ENCODE measurements at places on chromosomes 1 and 21.

DNA sequence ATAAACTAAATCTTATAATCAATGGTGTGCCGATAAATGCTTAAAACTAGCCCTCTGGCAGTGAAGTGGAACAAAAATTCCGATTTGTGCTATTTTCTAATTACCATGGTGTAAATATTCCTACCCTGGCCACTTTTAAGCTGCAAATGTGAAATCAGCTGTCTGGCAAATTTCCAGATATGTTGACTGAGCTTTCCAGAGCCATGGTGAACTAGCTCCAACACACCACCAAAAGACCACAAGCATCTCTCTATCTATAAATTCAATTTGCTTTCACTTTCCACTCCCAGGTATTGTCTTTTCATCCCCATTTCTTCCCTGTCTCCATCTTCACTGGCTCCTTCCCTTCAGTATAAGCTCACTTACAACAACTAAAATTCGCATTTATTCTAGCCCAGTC lies 152.3 kb upstream of the RGS18 start:
- DNase-seq: no peak

DNA sequence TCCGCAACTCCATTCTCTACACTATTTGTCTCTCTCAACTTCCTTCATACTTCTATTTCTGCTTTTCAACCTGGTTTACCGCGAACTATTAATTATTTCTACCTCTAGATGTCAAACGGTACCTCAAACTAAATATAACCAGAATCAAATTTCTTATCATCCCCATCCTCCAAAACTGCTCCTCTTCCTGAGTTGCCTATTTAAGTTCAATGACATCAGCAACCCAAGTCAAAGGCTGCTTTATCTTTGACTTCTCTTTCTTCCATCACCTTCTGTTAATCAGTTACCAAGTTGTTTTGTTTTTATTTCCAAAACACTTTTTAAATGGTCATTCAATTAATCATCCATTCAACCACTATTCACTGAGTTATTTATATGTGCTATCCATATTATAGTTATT lies 171.9 kb downstream of the COL24A1 start:
- DNase-seq: no peak

GRCh38 chr1:234970731-234971476 lies 157.7 kb downstream of the TOMM20 start:
- DNase-seq: no peak

DNA sequence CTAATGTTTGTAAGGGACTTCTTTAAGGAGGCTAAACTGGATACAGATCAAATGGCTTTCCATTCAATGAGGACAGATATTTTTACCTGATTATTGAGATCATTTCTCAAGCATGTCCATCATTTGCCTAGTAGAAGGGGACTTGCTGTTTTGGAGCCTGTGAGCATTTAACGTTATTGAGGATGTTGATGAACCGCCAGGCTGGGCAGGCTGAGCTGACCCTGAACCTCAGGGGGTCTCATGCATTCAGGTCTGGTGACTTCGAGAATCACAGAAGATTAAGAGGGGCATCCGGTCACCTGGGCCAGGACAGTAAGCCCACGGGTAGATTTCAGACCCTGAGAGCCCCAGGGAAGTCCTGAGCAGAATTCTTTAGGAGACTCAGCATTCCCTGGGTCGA lies 63.1 kb downstream of the BACE2 start:
- DNase-seq: no peak

DNA sequence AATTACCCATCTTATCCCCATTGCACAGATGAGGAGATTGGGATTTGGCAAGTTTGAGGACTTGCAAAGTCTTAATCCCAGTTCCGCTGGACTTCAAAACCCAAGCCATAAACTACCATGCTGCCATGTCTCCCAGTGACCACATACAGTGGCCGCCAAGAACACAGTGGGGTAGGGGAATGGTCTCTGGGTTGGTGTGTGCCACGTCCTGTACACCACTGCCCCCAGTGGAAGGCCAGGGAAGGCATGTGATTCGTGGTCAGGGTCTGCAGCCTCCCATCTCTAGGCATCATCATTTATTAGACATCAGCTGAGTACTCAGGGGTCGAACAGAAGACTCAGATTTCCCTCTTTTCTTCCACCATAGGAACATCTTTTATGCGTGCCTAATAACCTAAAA lies 76.0 kb downstream of the MAN1C1 start:
- DNase-seq: no peak

- no peak for DNase-seq
These were observed 45.4 kb downstream of the RPL5 start for GRCh38 chr1:92877081-92877711.

DNA sequence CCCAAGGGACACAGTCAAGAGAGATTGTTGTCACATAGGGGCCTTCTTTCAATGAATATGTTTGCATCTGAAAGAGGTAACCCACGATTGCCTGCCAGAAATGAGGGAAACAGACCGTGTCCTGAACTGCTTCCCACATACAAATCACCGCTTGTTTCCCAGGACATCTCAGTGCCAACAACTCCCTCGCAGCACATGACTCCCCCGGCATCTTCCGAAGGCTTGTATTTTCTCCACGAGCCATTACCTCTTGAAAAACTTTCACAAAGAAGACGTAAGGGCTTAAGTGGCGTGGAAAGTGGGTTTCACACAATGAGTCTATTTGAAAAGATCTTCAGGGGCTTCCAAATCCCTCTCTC lies 31.6 kb upstream of the PDE9A start:
- no peak for DNase-seq

DNA sequence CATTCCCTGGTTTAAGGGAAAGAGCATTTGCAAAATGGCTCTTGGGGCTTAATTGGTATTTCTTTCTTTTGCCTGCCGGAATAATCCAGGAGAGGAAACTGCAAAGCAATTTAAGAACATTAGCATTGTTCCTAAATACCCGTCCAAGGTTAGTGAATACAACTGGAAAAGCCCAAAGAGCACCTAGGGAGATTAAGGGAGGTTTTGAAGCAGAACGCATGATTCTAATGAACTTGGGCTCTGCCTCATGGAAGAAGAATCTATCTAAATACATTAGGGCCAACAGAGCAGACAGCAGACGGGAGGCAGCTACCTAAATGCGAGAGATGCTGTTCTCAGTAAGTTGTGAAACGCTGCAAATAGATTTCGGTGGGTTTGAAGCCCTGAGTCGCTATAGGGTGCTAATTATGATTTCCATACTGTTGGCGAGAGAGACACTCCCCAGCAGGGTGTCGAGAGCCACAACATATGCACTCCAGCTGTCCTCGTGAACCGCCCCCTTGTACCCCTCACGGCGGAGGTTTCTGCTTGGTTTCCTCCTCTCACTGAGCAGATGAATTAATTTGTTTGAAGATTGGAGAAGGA lies 326.7 kb upstream of the CAMK1G start:
- no peak for DNase-seq

DNA sequence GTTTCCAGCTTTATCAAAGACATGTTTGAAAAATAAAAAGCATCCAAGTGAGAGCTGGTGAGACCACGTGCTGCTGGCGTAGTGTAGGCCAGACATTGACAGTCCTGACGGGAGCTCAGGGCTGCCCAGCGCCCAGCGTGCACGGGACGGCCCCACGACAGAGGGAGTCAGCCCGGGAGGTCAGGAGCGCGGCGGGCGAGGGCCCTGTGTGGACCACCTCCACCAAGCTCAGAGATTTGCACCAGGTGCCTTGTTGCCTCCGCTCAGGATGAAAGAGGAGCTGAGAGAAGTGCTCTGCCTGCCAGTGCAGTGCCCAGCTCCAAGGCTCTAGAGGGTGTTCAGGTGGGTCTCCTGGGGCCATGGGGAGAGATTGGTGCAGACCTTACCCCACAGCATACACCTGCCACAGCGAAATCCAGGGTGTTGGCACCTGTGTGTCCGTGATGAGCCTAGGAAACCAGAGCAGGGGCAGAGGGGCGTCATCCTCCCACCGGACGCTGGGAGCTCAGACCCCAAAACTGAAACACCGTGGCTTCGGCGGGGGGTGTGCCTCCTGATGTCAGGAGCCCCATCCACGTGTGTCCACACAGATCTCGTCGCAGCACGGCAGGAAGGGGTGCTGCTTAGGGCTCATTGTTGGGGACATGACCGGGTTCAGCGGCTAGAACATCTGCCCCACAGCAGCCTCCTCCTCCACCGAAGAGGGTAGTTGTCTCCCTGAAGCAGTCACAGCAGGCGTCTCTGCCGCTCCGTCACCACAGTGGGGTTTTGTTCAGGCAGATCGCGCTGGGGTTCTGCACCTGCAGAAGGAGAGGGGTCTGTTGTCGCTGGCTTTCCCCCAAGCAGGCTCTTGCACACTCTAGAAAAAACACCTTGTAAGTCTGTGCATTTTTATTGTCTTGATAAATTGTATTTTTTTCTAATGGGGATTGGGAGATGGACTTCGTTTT lies 64.2 kb downstream of the POFUT2 start:
- DNase-seq: no peak

GRCh38 chr1:179094818-179095217 lies 12.9 kb downstream of the TOR3A start:
- no peak for DNase-seq

- no peak for DNase-seq
These were observed 3.0 kb upstream of the RIT1 start for GRCh38 chr1:155913969-155914757.

DNA sequence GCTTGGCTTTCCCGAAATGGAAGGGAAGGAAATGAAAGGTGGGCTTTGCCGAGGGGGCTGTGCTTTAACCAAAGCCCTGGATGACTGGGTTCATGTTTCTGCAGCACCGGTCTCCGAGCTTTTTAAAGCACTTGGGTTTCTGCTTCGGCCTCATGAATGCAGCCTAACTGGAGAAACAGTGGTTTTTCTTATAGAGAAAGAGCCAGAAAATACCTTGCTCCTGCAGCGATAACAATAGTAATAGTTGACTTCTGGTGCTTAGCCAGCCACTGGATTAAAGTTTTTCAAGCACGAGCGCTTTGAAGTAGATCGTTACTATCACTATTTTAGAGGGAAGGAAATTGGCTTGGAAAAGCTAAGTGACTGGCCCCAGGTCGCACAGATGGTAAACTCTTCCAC lies 500 bp upstream of the DOCK7 start:
- DNase-seq: no peak

DNA sequence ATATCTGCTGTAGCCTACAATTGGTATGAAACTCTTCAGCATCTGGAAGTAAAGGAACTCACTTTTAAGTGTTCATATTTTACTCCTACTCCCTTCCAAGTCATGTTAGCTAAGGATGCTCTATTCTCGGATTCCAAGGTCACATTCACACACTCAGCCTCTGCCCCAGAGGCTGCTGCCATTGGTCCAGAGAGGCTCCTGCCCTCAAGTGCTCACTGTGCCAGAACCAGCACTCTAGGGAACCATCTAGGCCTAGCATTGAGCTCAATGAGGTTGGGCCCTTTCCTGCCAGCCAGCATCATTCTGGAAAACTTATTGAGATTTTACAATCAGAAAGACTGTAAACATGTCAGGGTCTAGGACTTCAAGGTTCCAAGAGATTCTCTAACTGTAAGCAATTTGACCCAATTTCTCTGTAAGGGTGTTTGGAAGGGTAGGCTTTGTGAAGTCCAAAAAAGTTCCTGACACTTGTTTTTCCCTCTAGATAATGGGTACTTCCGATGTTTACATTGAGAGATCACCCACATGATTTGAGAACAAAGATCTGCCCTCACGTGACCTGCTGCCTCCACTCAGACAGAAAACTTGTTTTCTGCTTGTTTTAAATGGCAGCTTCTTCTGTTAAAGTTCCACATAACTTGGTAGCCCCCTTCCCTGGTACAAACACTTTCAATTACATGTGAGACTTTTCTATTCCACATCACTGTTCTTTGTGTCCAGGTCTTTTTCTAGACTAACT lies 94.9 kb downstream of the MAB21L3 start:
- DNase-seq: no peak

GRCh38 chr1:158978730-158979129 lies 31.0 kb upstream of the IFI16 start:
- no peak for DNase-seq

DNA sequence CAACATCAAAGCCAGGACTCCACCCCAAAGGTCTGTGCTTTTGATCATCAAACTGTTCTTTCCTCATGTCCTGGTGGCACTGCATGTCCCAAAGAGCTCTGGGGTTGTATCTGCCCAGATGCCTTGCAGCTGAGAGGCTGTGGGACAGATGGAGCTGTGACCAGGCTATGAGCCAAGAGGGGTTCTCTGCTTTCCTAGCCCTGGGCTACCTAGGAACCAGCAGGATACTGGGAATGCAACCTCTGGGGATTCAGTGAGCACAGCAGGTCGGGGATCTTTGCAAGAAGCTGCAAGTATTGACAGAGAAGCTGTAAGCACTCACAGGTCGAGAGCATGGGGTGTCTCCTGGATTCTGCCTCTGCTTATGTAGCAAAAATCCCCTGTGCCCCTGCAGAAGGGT lies 186.6 kb downstream of the GRIK3 start:
- DNase-seq: no peak

- no peak for DNase-seq
These were observed 996 bp upstream of the MGST3 start for GRCh38 chr1:165629848-165630628.

DNA sequence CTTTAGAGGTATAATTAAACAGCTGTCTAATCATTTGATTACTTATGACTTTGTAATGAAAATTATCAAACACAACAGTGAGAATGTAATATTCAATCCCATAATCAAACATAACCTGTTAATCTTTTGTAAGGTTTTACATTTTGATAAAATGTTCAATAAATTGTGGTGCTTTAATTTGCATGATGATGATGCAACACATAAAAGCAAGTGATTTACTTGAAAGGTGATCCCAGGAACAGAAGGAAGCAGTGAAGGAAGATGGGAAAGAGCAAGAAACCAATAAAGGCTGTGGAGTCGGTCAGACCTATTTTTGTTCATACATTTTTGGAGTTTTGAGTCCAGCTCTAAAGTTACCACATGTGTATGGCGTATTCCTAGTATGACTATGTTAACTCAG lies 29.6 kb downstream of the ZNF695 start:
- DNase-seq: no peak

DNA sequence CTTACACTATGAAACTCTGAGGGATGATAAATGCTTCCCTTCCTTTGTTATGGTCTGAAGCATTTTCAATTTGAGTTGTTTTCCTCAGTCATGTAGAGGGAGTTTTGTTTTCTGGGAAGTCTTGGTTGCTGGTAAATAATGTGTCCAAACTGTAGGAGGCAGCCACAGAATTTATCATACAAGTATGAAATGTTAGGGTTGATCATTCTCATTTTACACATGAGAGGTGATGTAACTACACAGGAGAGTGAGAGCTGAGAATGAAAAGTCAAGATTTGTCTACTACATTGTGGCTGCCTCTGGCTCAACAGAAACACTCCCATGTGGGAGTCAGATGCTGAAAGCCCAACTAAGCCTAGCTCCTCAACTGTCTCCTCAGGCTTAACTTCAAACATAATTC lies 182.5 kb upstream of the SGIP1 start:
- no peak for DNase-seq

DNA sequence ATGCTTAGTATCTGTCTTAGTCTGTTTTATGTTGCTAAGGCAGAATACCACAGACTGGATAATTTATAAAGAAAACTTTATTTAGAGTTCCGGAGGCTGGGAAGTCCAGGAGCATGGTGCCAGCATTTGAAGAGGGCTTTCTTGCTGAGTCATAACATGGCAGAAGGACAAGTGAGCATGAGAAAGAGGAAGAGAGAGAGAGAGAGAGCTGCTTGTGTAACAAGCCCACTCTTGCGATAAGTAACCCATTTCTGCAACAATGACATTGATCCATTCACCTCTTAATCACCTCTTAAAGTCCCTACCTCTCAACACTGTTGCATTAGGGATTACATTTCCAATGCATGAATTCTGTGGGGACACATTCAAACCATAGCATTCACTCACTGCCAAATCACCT lies 11.7 kb upstream of the MYOCOS start:
- no peak for DNase-seq

- DNase-seq: no peak
These were observed 33.4 kb downstream of the MEGF6 start for GRCh38 chr1:3577711-3578432.

Measured in stimulated activated CD4-positive, alpha-beta T cell treated with anti-CD3 and anti-CD28 coated beads, Interleukin-15, amount 100 ng/mL, for 48 hours (primary cell).